ENCODE measurements at places on chromosomes 7 and 10.

DNA sequence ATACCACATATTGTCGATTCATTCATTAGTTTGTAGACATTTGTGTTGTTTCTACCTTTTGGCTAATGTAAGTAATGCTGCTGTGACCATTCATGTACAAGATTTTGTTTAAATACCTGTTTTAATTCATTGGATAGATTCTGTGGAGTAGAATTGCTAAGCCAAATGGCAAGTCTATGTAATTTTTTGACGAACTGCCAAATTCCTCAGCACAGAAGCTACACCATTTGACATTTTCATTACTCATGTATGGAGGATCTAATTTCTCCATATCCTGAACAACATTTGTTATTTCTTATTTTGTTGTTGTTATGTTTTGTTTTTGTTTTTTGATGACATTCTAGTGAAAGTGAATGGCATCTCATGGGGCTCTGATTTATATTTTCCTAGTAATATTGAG lies 1351.3 kb upstream of the SORCS1 start:
- no peak for DNase-seq

GRCh38 chr7:92837000-92837749 lies 802 bp upstream of the CDK6 start:
- DNase-seq: no peak

- no peak for DNase-seq
These were observed 164.4 kb downstream of the MDFIC start for GRCh38 chr7:115086146-115086841.

GRCh38 chr10:24463611-24464426 lies 254.9 kb downstream of the KIAA1217 start:
- no peak for DNase-seq

GRCh38 chr7:81707196-81707595 lies 62.7 kb downstream of the HGF start:
- no peak for DNase-seq

- no peak for DNase-seq
These were observed 68.1 kb downstream of the PRTFDC1 start for GRCh38 chr10:24884316-24884715.

GRCh38 chr7:131557652-131558385 lies 1.4 kb upstream of the PODXL start:
- no peak for DNase-seq

DNA sequence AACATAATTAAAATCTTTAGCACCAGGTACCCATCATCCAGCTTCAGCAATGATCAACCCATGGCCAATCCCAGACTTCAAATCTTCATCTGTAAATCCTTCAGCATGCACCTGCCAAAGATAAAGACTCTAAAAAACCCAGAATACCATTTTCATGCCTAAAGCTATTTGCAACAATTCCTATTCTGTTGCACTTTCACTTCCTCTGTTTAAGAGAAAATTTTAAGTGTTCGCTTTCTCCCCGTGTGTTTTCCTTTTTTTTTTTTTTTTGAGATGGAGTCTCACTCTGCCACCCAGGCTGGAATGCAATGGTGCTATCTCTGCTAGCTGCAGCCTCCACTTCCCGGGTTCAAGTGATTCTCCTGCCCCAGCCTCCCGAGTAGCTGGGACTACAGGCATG lies 31.8 kb upstream of the HTR5A start:
- DNase-seq: no peak

- DNase-seq: no peak
These were observed 69.3 kb downstream of the ALOX5 start for GRCh38 chr10:45443101-45444009.

Measured in NCI-H446 treated with DMSO at 0.1 percent for 48 hours (cell line).